ENCODE measurements at places on chromosomes 1 and 21.

DNA sequence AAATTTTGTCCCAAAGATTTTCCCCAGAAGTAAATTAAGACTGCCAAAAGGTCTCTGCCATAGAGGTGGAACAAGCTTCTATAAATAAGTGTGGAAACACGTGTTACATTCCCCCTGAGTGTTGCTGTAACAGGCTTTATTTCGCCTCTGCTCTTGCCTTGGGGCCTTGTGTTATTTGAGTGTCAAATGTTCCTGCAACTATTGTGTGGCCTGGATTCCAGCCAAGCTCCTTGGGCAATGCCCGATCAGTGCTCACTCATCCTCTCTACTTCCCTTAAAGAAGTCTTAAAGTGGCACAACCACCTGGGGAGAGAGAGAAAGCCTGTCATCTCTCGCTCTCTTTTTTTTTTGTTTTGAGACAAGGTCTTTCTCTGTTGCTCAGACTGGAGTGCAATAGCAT lies 156.7 kb downstream of the NR5A2 start:
- DNase-seq, result peak; percentile 58

GRCh38 chr1:34276606-34277005 lies 99.9 kb downstream of the C1orf94 start:
- no peak for DNase-seq

GRCh38 chr1:68149907-68150306 lies 82.4 kb downstream of the WLS start:
- no peak for DNase-seq

DNA sequence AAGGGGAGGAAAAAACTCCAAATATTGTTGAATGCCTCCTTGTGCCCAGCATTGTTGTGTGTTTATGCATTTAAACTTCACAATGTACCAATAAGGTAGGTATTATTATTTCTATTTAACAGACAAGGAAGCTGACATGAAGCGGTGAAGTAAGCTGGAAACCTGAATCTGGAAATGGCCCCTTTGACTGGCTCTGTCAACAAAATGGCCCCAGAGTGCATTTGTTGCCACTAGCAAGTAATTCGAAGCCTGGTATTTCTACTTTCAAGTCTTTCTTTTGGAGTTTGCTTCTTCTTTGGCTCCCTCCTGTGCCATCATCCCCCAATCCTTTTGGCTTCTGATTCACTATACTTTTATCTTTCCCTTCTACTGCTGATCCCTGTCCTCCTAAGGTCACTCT lies 23.1 kb downstream of the CRYZL1 start:
- no peak for DNase-seq

GRCh38 chr1:29531596-29531995 lies 295.3 kb downstream of the PTPRU start:
- DNase-seq, result no peak

DNA sequence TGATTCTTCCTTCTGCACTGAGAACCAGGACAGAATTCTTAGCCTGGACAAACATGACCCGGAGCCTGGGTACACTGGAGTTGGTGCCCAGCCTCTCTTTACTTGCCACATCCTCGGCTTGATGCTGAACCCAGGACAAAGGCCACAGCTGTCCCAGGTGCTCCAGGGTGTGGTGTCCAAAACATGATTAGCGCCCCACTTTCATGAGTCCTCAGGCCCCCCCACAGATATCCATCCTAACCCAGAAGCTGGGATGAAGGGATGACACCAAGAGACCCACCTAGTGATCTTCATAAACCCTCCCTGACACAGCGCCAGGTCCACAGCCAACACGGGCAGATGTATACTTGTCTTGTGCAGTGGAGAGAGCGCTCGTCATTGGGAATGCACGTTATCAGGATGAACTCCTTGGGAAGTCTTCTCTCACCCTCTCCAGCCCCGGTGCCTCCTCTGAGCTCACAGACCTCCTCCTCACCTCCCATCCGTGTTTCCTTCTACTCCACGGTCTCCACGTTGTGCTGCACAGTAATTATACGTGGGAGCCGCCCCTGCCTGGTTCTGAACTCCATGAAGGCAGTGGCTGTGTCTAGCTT lies 3.6 kb downstream of the ABCA4 start:
- no peak for DNase-seq

- peak; percentile 95 for DNase-seq
These were observed 221.2 kb downstream of the FMN2 start for GRCh38 chr1:240312872-240313271.

- no peak for DNase-seq
These were observed 134.4 kb upstream of the EDN2 start for GRCh38 chr1:41618871-41619270.

- no peak for DNase-seq
These were observed 10.0 kb downstream of the ZNF672 start for GRCh38 chr1:248847956-248848561.

GRCh38 chr1:81409780-81410274 lies 390.9 kb upstream of the ADGRL2 start:
- no peak for DNase-seq

- DNase-seq, result no peak
These were observed 116.2 kb upstream of the KCNK2 start for GRCh38 chr1:214966346-214966745.
